AG08396 (cell line): ENCODE measurements at places on chromosomes 2 and 18.

- DNase-seq, result peak; percentile 78
Observed at GRCh38 chr2:101473911-101474701, 806 bp downstream of the RFX8 start.

DNA sequence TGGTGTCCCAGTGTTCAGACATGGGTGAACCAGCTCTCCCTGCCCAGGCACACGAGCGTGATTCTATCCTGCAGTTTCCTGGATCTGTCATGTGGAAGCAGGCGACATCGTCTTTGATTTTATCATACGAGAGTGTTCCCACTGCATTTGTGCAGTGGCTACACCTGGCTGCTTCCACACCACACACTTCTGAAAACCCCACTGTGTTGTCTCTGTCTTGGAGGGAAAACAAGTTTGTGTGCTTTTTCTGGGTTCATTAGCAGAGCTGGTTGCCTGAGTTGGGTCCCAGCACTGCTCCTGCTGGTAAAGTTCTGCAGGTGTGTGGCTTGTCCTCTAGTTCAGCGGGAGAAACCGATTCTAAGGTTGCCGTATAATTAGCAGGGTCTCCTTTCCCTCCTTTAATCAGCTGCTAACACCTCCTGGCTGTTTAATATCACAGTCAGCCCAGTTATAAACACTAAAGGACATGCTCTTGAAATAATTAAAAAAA, 58.5 kb upstream of the TWIST2 start:
- DNase-seq, result no peak

- no peak for DNase-seq
Observed at GRCh38 chr18:24112874-24113615, 25.8 kb upstream of the CABYR start.

DNA sequence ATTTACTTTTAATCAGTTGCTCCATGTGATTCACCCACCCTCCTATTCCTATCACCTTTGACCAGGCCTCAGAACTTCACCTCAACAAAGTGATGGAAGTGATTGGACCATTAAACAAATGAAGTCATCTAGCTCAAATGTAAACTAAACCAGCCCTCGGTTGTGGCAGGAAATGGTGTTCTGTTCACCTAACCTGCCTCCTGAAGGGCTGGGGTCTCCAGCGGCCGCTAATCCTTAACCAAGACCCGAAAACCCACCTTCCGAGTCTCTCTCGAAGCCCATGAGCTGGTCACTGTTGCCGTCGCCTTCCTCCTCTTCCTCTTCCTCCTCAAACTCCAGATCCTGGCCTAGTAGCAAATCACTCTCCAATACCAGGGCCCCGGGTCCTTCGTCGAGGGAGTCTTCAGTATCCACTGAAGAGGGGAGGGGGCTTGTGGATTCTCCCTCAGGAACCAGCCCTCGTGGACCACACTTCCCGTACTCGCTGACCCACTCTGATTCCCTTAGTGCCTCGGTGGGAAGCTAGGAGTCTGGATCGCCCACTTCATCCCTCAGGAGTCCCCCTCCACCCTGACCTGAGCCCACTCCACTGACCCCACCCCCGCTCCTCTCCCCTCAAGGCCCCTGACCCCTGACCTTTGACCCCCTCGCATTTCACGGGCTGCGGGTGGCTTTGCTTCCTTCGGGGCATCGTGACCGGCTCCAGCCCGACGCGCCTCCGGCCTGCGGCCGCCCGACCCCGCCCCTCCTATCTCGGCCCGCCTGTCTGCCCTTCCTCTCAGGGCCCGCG, 503 bp downstream of the ZNF513 start:
- DNase-seq, result peak; percentile 57

DNA sequence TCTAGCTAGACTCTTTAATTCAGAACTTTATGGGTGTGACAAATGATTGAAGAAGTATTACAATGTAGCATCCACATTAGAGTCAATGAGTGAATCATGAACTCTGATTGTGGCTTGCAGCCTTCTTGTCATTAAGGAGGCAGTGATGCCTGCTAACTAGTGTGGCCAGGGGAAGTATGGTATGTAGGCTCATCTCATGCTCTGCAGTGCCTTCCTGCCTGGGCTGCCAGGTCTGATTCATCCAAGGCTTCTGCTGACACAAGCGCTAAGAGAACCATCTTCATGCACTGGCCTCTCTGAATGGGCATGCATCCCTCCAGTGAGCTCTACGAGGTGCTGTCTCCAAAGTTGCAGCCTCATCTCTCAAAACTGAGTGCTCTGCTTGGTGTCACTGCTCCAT, 144.3 kb downstream of the MTCL1 start:
- DNase-seq, result peak; percentile 41

DNA sequence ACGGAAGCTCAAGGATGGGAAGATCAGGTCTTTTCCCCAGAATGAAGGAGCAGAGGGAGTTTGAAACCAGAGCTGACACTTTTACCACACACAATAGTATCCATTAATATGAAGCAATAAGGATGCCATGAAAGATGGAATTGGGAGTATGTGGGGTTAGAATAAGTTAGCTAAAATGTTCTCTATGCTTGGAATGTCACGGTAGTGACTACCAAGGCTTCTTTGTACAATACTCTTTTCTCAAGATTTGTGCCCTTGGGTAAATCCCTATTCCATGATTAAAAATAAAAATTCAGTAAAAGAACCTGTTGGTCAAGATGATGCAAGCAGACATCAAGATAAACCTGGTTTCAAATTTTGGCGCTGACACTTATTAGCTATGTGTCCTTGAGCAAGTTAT, 75.0 kb downstream of the NRXN1 start:
- no peak for DNase-seq

GRCh38 chr18:24009651-24010333, 4.8 kb upstream of the TTC39C start:
- no peak for DNase-seq

GRCh38 chr18:74715306-74715705, 117.6 kb downstream of the ZNF407 start:
- DNase-seq, result no peak

DNA sequence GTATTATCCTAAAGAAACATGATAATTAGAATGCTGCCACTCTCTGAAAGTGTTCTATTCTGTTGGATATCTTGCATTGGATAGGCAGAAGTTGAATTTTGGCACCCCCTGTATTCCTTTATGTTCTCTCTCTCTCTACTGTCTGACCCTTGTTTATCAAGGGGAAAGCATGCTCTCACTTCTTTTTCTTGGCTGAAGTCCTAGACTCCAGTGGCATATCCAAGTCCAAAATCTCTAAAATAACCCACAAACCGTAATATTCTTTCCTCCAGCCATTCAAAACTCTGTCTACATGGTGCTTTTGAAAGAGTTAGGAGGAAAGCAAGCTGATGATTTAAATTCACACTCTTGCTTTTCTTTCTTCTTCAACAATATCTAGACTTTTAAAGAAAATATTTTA, 669.7 kb downstream of the TDRD15 start:
- DNase-seq, result no peak

DNA sequence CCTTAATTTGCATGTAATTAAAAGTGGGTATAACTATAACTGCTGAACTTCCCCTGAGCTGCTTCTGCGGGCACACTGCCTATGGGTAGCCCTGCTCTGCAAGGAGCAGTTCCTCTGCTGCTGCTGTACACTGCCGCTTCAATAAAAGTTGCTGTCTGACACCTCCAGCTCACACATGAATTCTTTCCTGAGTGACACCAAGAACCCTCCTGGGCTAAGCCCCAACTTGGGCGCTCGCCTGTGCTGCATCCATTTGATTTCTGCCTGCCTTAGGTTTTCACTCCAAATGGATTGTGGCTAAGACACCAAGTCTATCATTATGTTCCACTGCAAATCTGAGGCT, 215.7 kb downstream of the ANAPC1 start:
- DNase-seq, result no peak

DNA sequence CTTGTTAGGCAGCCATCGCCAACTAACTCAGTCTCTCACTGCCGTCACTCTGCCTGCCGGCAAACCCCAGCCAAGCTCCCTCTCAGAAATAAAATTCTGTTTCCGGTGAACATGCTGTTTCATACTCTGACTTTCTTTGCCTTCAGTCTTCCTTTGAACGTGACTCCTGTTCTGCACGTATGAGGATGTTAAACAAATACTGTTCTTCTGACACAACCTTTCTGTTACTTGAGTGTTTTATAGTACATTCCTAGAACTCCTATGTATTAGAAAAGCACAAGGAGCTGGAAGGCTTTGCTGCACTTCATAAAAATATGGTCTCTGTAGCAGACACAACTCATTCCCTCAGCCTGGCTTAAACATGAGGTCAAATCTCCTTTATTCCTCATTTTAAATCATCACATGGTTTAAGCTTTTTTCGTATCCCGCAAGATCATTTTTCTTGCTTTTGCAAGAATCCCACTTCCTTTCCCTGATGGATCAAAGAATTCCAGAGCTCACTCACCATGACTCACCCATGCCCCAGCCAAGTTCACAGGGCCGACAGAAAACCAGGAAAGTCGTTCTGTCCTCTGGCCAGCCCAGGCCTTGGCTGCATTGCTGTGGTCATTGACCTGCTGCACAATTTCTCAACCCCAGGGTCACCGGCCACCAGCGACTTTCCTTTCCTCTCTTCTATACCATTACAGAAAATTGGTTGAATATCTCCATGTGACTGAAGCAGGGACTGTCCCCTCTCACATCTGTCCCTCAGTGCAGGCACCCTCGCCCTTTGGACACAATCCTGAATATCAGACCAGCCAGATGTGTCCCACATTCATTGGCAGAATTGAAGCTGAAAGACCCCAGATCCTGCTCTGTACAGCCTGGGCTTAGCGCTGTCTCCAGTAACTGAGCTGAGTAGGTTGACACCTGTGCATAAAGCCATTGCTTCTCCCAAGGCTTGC, 183.1 kb upstream of the ARL4C start:
- peak; percentile 78 for DNase-seq

DNA sequence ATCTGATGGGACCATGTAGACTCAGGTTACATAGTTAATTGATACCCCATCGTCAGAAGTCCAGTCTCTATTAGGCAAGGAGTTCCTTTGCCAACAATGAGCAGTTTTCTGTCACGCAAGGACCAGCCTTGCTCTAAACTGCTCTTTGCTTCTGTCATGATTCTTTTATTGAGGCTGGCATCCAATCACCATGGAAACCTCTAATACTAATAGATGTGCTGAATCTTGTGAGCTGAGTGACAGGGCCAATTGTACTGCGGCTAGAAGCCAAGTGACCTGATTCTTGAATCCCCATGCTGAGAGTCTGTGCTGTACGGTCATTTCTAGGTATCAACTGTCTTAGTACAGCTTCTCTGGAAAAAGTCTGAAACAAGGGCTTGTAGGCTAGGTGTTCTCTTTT, 395.6 kb downstream of the RND3 start:
- no peak for DNase-seq

DNA sequence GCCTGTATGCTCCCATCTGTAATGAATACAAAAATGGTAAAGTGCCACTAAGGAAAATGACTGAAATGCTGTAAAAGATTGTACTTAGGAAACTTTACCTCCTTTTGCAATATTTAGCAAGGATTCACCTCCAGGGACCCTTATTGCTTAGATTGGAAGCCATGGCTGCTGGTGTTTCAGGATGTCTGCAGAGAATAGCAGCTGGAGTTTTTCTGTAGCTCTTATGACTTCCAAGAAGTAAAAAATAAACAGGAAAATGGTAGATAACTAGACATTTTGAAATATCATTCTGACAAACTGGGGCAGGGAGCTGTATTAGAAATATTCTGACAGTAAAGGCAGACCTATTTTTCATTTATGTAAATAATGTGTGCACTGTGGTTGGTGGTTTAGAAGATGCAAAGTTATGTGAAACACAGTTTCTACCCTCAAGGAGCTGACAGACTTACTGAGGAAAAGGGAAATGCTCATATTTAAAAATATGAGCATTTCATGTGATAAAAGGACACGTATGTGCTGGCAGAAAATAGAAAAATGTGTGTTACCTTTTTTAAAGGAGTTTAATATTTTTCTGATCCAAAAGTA, 224.9 kb upstream of the BOD1L2 start:
- DNase-seq, result no peak

DNA sequence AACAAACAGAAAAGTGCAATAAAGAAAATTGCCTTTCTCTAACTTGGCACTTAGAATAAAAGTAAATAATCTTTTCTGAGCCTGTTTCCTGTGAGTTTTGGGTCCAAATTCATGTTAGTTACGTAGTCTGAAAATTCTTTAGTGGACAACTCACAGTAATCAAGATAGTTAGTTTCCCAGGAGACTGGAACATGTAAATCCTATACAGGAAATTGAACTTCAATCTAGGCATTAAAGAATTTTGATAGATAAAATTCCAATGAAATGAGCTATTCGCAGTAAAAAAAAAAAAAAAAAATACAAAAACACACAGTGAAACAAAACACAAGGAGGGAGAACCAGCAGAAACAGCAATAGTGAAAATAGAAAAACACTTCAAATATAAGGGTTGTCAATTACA, 83.8 kb upstream of the REG3G start:
- no peak for DNase-seq

- DNase-seq, result no peak
Observed at GRCh38 chr2:173667014-173667413, 298.2 kb downstream of the SP3 start.

GRCh38 chr18:47899107-47899840, 31.2 kb downstream of the SMAD2 start:
- no peak for DNase-seq

DNA sequence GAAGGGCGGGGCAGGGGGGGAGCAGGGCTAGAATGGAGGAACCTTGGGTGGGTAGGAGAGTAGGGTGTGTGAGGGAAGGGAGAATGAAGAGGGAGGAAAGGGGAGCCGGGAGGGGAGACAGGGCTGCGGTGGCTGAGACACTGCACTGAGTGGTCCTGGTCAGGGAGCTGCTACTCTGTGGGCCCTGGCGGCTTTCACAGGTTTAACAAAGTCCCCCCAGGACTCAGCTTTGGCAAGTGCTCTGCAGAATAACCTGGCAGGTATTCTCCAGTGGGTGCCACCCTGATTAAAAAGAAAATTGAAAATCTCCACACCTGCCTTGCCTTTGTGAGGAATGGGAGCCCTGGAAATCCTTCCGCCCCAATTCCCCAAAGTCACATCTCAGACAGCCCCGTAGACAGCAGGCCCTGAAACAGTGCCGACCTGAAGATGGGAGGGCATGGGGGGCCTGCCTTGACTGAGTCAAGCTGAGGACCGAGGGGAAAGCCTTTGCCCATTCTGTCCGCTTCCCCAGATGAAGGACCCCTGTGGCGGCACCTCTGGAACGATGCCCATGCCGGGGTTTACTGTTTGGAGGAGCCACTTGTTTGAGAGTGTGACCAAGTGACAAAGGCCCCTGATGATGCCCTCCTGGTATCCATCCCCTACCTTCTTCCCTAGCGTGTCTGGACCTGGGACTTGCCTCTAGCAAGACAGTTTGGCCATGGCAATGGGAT, 43.6 kb upstream of the OTOS start:
- DNase-seq, result no peak

- DNase-seq, result no peak
Observed at GRCh38 chr2:1625281-1626001, 118.9 kb downstream of the PXDN start.

DNA sequence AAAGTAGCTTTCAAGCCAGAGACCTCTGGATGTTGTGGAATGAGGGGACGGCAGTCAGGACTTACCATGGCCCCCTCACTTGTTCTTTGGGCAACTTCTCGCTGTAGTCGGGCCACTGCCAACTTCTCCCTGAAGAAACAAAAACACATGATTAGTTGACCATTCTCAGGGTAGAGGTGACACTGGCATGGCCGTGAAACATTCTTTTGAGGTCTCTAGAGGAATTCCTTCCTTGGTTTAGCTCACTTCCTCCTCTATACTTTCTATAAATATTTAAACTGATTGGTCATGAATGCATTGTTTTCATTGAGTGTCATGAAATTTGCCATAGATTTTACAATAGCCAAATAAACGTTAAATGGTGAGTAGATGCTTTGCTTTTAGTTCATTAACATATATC, 354.6 kb downstream of the NCKAP5 start:
- DNase-seq, result no peak

- no peak for DNase-seq
Observed at GRCh38 chr2:38907743-38908562, 18.3 kb downstream of the ARHGEF33 start.

GRCh38 chr18:26700728-26701127, 152.4 kb upstream of the KCTD1 start:
- DNase-seq, result no peak
